ENCODE measurements at places on chromosomes 2 and 18.

GRCh38 chr2:19857100-19857499, 44.7 kb downstream of the TTC32 start:
- no peak for DNase-seq

GRCh38 chr2:229176136-229176535, 95.0 kb downstream of the PID1 start:
- no peak for DNase-seq

GRCh38 chr2:182541268-182541667, 114.4 kb upstream of the PDE1A start:
- DNase-seq: no peak

DNA sequence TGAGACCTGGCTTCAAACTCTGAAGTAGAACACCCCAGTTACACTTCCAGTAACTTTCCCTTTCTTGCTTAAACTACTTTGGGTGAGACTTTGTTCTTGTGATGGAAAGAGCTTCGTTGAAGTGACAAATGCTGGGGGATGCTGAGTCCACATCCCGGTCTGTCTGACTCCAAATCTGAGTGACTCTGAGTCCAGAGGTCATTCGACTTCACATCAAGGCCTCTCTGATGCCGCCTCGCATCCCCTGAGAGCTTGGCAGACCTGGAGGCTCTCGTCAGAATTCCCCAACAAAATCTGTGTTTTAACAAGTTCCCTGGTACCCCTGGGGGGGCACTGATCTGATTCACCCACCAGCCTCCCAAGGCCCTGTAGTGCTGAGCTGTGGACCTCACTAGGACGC, 31.6 kb upstream of the ROCK2 start:
- DNase-seq: no peak

DNA sequence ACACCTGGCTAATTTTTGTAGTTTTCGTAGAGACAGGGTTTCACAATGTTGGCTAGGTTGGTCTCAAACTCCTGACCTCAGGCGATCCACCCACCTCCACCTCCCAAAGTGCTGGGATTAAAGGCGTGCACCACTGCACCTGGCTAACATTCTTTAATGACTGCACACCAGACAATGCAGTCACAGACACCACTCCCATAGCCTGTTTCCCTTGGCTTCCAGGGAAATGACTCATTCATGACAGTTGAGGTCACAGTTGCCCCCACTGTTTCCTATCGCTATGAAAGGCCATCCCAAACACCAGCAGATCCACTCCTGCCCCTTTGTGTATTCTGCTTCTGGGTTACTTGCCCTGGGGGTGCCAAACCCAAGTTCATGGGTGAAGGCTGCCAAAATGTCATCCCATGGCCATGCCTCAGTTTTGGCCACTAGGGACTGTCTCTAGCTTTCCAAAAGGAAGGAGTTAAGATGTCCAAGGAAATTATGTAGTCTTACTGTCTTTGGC, 8.7 kb downstream of the CHMP1B start:
- DNase-seq: no peak

GRCh38 chr2:115165529-115166109, 723.2 kb downstream of the DPP10 start:
- no peak for DNase-seq

DNA sequence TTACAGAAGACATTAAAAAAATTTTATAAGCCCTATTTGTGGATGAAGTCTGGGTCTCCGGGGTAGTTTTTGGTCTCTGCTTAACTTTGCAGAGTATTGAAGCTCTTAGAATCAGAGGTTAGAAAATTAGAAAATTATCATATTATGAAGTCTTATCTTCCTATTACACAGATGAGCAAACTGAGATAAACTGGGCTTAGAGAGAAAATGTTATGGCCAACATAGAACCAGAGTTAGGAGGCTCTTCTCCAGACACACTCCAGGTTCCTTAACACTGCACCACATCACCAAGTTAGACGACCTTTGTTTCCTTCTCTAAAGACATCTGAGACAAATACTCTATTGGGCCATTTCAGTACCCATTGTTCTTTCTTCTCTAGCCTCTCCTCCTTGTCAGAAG, 36.7 kb upstream of the NEB start:
- no peak for DNase-seq

DNA sequence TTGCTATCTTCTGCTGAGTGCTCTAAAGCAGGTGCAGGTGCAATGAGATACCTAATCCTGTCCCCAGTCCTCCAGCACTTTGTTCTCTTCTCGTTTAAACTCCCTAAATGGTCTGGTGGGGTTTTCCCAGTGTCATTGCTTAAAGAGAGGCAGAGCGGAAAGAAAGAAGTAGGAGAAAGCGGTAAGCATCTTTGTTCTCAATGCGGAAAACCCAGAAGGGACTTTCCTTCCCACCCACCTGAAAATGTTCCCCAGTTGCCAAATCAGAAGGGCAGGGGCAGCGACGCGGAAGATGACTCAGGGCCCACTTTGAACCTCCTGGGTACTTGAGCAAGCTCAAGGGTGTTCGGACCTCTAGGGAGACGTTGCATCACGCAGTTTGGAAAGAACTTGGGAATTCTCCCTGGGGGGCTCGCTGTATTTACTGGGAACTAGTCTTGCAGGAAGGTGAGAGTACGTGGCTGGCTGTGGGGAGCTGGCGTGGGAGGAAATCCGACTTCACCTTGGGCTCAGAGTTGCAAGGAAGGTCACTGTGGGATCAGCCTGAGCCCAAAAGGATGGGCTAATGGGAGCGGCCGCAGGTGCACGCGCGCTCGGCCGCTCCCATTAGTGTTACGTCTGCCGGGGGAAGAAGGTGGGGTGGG, 589 bp upstream of the SGPP2 start:
- DNase-seq: peak; percentile 38

DNA sequence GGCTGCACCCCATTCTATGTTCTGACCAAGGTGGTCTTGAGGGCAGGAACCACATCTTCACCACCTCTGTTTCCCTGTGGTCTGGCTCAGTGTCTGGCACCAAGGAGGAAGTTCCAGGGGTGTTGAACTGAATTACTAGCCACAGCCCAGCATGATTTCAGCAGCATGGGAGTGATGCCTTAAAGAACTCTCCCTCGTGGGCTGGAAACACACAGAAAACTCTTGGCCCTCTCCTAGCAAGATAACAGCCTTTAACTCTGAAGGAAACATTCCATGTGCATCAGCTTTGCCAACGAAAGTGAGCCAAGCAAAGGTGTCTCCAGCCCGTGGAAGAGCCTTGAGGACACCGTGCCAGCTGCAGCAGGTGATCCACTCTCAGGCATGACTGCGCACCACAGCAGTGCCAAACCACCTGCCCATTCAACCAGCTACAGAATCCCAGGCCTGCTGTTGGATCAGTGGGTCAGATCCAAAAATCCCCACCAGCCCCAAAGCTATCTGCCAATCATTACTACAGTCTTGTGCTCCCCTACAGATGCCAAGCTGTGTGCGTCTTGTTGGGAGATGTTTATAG, 124.8 kb downstream of the TTC32 start:
- no peak for DNase-seq

GRCh38 chr18:68399721-68400120, 315.2 kb downstream of the TMX3 start:
- no peak for DNase-seq

DNA sequence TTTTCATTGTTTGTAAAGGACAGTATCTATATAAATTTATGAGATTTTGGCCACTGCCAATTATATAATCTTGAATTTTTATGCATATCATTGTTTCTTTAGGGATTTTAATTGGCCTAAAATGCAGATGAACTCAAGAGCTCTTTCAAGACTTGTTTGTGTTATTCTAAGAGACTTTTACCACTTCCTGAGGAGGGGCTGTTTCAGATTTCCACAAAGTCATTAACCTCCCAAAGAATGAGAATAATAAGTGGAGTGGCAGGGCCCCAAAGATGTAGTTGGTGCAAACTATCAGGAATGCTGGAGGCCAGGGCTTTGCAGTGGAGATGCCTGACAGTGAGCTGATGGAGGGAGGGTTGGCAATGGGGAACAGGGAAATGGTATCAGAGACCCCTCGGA, 15.5 kb upstream of the ACVR1 start:
- DNase-seq: no peak

DNA sequence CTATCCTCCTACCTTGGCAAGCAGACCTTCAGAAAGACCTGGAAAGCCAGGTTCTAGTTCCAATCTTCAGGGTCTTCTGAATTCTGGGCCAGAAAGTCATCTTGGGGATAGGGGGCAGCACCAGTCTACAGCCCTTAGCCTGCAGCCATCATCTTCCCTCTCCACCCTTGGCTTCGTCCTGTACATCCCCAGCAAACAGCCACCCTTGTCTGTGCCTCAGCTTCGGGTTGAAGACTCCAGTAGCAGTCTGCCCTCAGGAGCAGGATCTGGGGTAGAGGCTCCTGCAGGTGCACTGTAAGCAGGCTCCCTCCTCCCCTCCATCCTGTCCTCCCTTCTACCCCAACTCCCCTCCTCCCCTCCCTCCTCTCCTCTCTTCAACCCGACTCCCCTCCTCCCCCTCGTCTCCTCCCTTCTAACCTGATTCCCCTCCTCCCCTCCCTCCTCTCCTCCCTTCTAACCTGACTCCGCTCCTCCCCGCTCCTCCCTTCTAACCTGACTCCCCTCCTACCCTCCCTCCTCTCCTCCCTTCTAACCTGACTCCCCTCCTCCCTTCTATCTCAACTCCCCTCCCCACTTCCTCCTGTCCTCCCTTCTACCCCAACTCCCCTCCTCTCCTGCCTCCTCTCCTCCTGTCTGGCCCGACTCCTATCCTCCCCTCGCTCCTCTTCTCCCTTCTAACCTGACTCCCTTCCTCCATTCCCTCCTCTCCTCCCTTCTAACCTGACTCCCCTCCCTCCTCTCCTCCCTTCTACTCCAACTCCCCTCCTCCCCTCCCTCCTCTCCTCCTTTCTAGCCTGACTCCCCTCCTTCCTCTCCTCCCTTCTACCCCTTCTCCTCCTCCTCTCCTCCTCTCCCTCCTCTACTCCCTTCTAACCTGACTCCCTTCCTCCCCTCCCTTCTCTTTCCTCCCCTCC, 90.1 kb upstream of the SMAD2 start:
- DNase-seq: no peak

GRCh38 chr2:237278568-237278967, 135.4 kb downstream of the COL6A3 start:
- no peak for DNase-seq

DNA sequence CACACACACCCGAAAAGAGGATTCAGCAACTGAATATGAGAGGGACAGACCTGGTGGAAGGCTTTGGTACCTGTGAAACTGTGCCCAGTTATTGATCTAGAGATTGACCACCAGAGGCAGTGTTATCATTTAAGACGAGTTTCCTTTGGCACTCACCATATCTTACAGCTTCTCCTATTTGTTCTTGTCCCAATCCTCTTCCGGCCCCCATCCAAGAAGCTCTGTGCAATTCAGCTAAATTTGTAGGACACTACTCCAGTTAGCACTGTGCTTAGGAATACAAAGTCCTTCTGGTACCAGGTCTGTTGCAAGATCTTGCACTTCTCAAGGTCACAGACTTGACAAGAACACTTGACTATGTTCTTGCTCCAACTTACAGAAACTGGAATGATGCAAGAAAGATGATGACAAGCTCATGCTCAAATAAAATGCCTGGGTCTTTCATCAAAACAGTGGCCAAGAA, 177.7 kb downstream of the TMEM247 start:
- DNase-seq: no peak

- no peak for DNase-seq
Measured at GRCh38 chr2:138277062-138277461, 224.5 kb upstream of the SPOPL start.

DNA sequence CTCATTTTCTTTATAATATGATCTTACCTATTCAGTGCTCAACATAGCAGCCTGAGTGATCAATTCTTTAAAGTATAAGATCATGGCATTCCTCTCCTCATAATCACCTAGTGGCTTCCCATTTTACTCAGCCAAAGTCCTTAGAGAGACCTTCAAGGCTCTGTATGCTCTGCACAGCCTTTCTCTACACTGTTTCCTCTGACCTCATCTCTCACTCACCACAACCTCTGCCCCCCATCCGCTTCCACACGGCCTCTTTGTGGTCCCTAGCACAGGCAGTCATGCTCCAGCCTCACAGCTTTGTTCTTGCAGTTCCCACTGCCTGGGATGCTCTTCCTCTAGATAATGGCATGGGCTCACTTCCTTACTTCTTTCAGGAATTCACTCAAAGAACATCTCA, 109.2 kb downstream of the HIBCH start:
- DNase-seq: no peak

- DNase-seq: no peak
Measured at GRCh38 chr2:191152482-191153240, 1.9 kb upstream of the STAT4 start.

GRCh38 chr2:37102588-37102987, 18.3 kb downstream of the GPATCH11 start:
- DNase-seq: no peak

DNA sequence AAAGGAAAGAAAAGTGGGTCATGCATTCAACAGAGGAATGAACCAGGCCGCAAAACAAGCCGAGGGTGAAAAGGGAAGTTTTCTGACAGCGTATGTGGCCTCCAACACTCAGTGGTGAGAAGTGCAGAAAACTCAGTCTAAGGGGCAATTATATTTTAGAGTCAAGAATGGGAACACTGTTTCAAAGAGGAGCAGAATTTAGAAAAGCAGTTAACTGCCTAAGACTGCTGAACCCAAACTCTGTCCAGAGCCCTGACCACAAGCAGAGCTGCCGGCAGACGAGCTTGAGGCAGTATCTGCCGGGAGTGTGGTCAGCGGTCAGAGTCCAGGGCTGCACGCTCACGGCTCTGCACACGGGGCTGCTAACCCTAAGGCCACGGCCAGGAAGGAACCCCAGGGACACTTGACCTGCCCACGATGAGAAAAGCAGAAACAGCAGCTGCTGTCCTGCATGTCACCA, 347.0 kb upstream of the ID2 start:
- no peak for DNase-seq

GRCh38 chr2:125512313-125512712, 1143.6 kb upstream of the GYPC start:
- DNase-seq: no peak

Data from effector CD4-positive, alpha-beta T cell (primary cell).